ENCODE measurements at places on chromosomes 6 and 20. TPM values are rescaled to one million over a fixed set of nuclear protein-coding genes. Genes with fewer than 3 reads are reported as not detected.

GRCh38 chr6:24838081-24838480 lies 39.4 kb upstream of the ARMH2 start:
- H3K27me3 ChIP-seq: no peaks in the 10 kb centered on the region
- no peak overlapping the region for H3K4me3 ChIP-seq
- DNase-seq: no peak
- H3K36me3 ChIP-seq: peaks cover 43% of the 10 kb centered on the region
- no peak overlapping the region for H3K27ac ChIP-seq
- H3K4me1 ChIP-seq: peaks cover 44% of the 10 kb centered on the region

DNA sequence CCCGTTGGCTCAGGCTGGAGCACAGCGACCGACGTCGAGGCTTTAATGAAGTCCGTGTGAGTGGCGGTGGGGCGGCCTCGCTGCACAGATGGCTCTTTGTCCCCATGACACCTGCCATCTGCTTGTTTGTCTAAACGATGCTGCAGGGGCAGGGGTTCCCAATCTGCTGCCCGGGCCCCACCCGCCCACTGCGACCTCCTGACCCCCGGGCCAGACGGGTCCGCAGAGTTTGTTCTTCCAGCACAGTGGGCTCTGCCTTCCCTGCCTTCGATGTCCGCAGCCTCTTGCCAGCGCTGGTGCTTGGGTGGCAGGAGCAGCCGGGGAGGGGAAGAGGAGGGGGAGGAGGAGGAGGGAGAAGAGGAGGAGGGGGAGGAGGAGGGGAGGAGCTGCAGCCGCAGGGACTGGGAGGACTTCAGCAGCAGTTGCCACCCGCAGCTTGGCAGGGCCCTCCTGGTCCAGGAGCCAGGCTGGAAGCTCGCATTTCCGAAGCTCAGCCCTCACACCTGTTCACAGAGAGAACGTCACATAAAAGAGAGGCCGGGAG lies 210.0 kb downstream of the DLL1 start:
- H3K27me3 ChIP-seq: no peaks in the 10 kb centered on the region
- H3K27ac ChIP-seq: no peak overlapping the region
- no peak for DNase-seq
- no peaks in the 10 kb centered on the region for H3K4me1 ChIP-seq
- H3K36me3 ChIP-seq: no peaks in the 10 kb centered on the region

- no peak overlapping the region for H3K4me3 ChIP-seq
- no peaks in the 10 kb centered on the region for H3K4me1 ChIP-seq
- H3K27ac ChIP-seq: no peak overlapping the region
- H3K27me3 ChIP-seq: no peaks in the 10 kb centered on the region
Observed at GRCh38 chr6:88268508-88268907, 102.4 kb upstream of the CNR1 start.

DNA sequence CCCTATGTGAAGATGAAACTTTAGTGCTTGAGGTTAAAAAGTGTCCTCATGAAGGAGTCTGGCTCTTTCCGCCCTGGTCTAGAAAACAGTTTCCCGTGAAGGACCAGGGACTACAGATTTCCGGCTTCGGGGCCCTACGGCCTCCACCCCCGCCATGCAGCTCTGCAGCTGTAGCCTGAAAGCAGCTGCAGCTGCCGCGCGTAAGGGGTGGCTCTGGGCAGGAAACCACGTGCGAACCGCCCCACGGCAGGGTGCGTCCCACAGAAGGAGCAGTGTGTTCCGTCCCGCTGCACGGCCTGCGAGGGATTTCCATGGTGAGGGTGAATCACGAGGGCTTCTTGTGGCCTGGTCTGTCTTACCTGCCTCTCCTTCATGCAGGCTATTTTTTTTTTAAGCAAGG lies 117.0 kb downstream of the ERMARD start:
- H3K36me3 ChIP-seq: no peaks in the 10 kb centered on the region
- peak; percentile 52 for DNase-seq
- no peak overlapping the region for H3K27ac ChIP-seq
- peaks cover 8% of the 10 kb centered on the region for H3K4me1 ChIP-seq
- H3K27me3 ChIP-seq: no peaks in the 10 kb centered on the region

DNA sequence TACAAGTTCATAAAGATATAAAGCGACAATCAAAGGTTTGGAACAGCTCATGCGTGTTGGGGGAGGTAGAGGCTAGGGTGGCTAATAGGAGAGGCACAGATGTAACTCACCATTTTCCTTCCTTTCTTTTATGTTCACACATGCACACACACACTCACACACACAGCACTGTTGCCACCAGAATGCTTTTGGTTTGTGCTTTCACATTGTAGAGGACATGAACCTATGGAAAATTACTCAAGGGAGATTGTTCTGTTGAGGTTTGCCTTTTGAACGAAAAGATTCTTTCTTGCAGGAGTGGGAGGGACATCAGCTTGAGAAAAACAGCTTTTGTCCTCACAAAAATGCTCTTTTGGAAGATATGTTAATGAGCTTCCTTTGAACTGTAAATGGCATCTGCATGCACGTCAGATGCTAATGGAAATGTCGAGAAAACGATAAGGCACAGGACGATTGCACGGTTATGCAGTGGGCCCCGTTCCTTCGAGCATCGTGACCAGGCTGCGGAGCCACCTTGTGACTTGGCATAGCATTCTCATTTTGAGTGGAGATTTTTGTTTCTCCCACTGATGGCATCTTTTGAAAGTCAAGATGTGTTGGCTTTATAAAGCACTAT lies 724.1 kb downstream of the KIF16B start:
- H3K27me3 ChIP-seq: no peaks in the 10 kb centered on the region
- no peaks in the 10 kb centered on the region for H3K4me1 ChIP-seq
- DNase-seq: no peak
- H3K4me3 ChIP-seq: no peak overlapping the region

DNA sequence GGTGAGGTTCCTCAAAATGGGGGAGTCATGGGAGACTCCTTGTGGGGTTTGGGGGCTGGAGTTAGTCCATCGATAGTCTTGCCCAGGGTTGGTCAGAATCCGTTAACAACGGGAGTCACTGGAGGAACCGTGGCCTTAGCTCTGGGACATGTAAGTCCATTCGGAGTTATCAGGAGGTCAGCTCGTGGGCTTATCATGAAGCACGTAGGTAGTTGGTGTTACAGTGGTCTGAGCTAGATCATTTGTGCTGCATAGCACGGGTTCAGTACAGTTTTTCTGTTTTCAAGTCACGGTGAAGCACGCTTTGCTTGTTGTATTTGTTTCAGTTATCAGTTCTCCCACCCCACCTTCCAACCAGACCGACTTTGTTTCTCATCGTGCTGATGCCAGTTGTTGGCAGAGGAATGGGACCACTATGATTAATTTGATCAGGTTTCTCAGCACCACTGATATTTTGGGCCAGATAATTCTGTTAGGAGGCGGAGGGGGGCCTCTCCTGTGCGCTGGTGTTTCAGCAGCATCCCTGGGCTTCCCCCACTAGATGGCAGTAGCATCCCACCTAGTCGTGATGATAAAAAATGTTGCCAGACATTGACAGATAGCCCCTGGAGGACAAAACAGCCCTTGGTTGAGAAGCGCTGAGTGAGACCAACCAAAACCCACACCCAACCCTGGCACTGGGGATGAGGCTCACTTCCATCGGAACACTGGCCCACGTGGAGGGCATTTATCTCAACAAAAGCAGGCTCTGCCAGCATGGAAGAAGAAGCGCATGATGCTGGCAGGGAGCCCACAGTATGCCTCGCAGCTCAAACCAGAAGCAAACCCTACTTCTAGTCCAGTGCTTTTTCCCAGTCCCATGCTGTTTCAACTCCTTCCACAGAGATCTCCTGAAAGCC lies 2.2 kb upstream of the APMAP start:
- no peaks in the 10 kb centered on the region for H3K36me3 ChIP-seq
- peaks cover 23% of the 10 kb centered on the region for H3K4me1 ChIP-seq
- H3K27ac ChIP-seq: no peak overlapping the region
- DNase-seq: peak; percentile 52
- H3K27me3 ChIP-seq: no peaks in the 10 kb centered on the region

DNA sequence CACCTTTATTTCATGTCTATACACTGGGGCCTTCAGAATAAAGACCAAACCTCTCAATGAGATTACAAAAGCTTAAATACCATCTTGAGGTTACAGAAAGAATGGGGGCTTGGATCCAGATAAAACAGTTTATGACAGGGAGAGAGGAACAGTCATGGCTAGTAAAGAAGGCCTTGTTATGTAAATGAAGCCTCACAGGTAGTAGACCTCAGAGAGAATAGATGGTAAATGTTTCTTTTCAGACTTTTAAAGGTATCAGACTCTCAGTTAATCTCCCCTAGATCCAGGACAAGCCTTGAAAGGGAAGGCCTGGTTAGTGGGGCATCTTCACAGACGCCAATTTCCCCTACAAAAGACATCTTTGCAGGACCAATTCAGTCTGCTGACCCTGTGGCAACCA lies 1325.6 kb downstream of the HACE1 start:
- no peaks in the 10 kb centered on the region for H3K27me3 ChIP-seq
- H3K4me1 ChIP-seq: no peaks in the 10 kb centered on the region
- no peak overlapping the region for H3K27ac ChIP-seq

GRCh38 chr20:47456041-47456537 lies 45.6 kb upstream of the NCOA3 start:
- no peaks in the 10 kb centered on the region for H3K27me3 ChIP-seq
- H3K4me3 ChIP-seq: no peak overlapping the region
- H3K36me3 ChIP-seq: no peaks in the 10 kb centered on the region
- H3K27ac ChIP-seq: no peak overlapping the region
- no peaks in the 10 kb centered on the region for H3K4me1 ChIP-seq

DNA sequence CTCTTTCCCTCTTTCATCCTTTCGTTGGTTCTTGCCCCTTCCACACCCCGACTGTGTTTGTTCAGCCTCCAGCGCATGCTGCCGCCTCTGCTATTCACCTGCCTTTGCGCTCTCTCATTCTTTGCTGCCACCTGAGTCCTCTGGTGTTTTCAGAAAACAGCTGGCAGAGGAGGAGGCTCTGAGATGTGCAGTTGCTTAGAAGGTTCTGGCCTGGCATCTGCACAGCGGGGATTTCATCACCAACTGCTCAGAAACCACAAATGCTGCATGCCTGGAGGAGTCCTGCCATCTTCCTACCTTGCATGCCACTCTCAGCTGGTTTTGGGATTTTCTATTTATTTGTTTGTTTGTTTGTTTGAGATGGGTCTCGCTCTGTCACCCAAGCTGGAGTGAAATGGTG lies 39.2 kb upstream of the CLDN20 start:
- peaks cover 5% of the 10 kb centered on the region for H3K4me1 ChIP-seq
- no peak overlapping the region for H3K27ac ChIP-seq
- DNase-seq: no peak
- no peak overlapping the region for H3K4me3 ChIP-seq

- no peak overlapping the region for H3K27ac ChIP-seq
- H3K4me1 ChIP-seq: peaks cover 11% of the 10 kb centered on the region
- DNase-seq: no peak
- H3K36me3 ChIP-seq: no peaks in the 10 kb centered on the region
- H3K4me3 ChIP-seq: no peak overlapping the region
Observed at GRCh38 chr6:13433709-13434121, 53.7 kb downstream of the GFOD1 start.

DNA sequence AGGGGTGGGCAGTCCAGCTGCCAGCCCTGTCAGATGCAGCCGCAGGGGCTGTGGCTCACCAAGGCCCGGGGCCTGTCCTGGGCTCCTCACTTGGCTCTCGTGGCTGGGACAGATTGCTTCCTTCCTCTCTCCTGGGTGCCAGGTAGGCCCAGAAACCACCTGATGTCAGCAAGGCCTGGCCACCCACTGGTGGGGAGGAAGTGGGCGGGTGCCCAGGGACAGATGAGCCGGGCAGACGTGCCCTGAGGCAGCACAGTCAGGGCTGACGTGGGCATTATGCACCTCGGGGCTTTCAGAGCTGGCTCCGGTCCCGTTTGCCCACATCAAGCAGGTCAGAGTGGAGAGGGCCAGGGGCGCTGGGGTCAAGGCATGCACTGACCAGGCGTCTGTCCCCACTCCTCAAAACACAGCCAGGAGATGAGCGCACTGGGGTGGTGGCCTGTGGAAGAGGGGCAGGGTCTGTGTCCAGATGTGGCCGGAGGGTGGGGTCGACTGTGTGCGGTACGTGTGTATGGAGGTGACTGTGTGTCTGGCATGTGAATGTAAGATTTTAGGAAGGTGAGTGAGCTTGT lies 133.2 kb upstream of the PTPN1 start:
- no peak overlapping the region for H3K4me3 ChIP-seq
- H3K4me1 ChIP-seq: peaks cover 10% of the 10 kb centered on the region
- no peaks in the 10 kb centered on the region for H3K27me3 ChIP-seq
- H3K27ac ChIP-seq: no peak overlapping the region
- no peak for DNase-seq

DNA sequence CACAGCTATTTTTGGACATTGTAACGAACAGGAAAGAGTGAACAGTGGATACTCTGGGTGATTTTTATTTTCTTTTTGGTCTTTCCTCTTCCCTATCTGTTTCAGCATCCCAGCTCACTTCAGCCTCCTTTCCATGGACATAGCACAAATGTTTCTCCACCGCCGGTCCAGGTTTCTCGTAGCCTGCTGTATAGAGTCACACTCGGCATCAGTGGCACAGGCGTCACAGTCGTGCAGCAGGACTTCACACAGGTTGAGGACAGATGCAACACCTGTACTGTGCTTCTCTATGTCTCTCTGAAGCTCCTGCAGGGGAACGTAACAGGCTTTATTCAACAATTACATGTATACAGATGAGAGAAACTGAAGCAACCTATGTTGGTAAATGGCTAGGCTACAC lies 348.3 kb downstream of the ESR1 start:
- peak overlapping the region; percentile 19 for H3K27ac ChIP-seq
- DNase-seq: no peak
- H3K36me3 ChIP-seq: peaks cover 82% of the 10 kb centered on the region
- H3K4me3 ChIP-seq: no peak overlapping the region
- H3K27me3 ChIP-seq: no peaks in the 10 kb centered on the region
- no peaks in the 10 kb centered on the region for H3K4me1 ChIP-seq

DNA sequence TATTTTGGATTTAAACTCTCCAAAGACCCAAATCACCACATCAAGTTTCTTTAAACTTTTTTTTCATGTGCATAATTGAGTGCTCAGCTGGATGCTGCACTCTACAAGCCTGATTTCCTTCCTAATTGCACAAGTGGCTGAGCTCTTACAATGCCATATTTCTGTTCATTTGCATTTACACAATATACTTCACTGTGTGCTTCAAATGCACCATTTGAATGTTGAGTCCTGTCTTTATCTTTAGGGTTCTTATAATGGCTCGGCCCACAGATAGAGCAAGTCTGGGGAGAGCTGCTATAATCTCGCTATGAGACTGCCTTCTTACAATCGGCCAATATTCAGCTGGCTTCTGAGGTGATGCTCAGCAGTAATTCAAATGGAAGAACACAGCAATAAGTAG lies 200.6 kb upstream of the MAP3K7 start:
- no peak for DNase-seq
- H3K27me3 ChIP-seq: no peaks in the 10 kb centered on the region
- no peak overlapping the region for H3K4me3 ChIP-seq

DNA sequence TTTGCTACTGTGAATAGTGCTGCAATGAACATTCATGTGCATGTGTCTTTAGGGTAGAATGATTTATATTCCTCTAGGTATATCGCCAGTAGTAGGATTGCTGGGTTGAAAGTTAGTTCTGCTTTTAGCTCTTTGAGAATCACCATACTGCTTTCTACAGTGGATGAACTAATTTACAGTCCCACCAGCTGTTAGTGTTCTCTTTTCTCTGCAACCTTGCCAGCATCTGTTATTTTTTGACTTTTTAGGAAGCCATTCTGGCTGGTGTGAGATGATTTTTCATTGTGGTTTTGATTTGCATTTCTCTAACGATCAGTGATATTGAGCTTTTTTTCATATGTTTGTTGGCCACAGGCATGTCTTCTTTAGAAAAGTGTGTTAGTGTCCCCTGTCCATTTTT lies 40.0 kb downstream of the PLG start:
- no peaks in the 10 kb centered on the region for H3K27me3 ChIP-seq
- no peak overlapping the region for H3K4me3 ChIP-seq
- H3K27ac ChIP-seq: no peak overlapping the region
- no peaks in the 10 kb centered on the region for H3K36me3 ChIP-seq
- DNase-seq: no peak

PAK5 gene
- not detected for total RNA-seq

MCCD1 gene
- not detected for total RNA-seq

RIN2 gene
- total RNA-seq: 0.57 TPM

DCDC2 gene
- total RNA-seq: not detected

RIPPLY2 gene
- total RNA-seq: not detected

WFDC12 gene
- total RNA-seq: not detected

All from naive thymus-derived CD4-positive, alpha-beta T cell (primary cell).